Stomach (tissue), 19 donors: ENCODE measurements at places on chromosomes 2 and 18.

- H3K4me1 ChIP-seq, result no peaks in the 10 kb centered on the region
- no peak overlapping the region for H3K4me3 ChIP-seq
- H3K36me3 ChIP-seq, result no peaks in the 10 kb centered on the region
- H3K27ac ChIP-seq, result no peak overlapping the region
These were observed 292.3 kb upstream of the ID2 start for GRCh38 chr2:8389431-8390108.

DNA sequence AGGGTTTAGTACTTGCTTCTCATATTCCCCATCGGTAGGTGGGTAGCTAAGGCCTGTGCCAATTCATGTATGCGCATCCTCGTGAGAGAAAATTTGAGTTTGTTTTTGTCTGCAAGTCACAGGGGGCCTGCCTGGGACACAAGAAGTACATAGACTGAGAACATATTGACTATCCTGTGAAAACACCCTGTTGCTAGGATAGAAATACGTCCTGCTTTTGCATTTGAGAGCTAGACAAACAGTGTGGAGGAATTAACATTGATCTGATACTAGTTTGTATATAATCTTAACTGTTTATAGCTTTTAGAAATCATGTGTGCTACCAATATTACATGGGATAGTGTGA, 10.9 kb downstream of the WDR7 start:
- H3K4me1 ChIP-seq, result no peaks in the 10 kb centered on the region
- no peak for DNase-seq
- H3K4me3 ChIP-seq, result no peak overlapping the region

GRCh38 chr2:10614124-10614523, 75.7 kb downstream of the NOL10 start:
- no peaks in the 10 kb centered on the region for H3K4me1 ChIP-seq
- H3K4me3 ChIP-seq, result no peak overlapping the region
- no peak for DNase-seq
- no peak overlapping the region for H3K27ac ChIP-seq
- H3K36me3 ChIP-seq, result no peaks in the 10 kb centered on the region

DNA sequence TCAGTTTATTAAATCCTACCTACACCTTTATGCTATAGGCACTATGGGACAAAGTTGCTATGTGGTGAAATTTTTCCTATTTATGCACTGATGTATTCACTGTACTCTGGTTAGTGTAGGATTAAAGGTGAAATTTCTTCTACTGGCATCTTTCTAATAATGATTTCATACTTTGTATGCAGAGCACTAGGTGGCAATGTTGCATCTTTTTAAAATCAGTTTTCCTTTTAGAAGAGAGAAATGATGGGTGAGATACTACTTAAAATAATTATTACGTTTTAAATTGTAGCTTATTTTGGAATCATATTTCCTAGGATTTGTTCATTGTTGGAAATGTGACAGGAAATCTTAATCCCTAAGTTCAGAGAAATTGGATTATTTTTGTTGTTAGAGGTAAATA, 150.9 kb downstream of the CD8B2 start:
- no peaks in the 10 kb centered on the region for H3K27me3 ChIP-seq
- H3K36me3 ChIP-seq, result no peaks in the 10 kb centered on the region
- no peak overlapping the region for H3K4me3 ChIP-seq
- no peak overlapping the region for H3K27ac ChIP-seq

DNA sequence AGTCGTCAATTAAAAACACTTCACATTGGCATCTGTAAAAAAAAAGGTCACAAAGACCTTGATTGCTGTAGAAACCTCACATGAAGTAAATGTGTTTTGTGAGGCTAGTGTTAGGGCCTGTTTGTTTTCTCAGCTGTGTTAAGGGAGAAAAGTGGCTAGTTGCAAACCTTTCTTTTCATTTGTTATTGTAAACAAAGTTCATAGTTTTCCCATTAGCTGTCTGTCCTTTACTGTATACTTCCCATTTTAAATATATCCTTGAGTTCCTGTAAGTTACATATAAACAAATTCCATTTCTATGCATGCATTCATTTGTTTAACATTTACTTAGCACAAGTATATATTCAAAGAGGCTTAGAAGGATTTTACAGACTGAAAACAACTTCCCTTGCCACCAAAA, 1250.2 kb downstream of the LRP1B start:
- no peak overlapping the region for H3K4me3 ChIP-seq
- H3K36me3 ChIP-seq, result no peaks in the 10 kb centered on the region
- H3K27ac ChIP-seq, result no peak overlapping the region
- no peaks in the 10 kb centered on the region for H3K4me1 ChIP-seq

- H3K27me3 ChIP-seq, result no peaks in the 10 kb centered on the region
- H3K4me1 ChIP-seq, result peaks cover 9% of the 10 kb centered on the region
- no peak for DNase-seq
- H3K4me3 ChIP-seq, result no peak overlapping the region
- H3K27ac ChIP-seq, result no peak overlapping the region
These were observed 177.1 kb downstream of the IRS1 start for GRCh38 chr2:226622484-226622883.
